ENCODE measurements at places on chromosomes 1 and 21.

DNA sequence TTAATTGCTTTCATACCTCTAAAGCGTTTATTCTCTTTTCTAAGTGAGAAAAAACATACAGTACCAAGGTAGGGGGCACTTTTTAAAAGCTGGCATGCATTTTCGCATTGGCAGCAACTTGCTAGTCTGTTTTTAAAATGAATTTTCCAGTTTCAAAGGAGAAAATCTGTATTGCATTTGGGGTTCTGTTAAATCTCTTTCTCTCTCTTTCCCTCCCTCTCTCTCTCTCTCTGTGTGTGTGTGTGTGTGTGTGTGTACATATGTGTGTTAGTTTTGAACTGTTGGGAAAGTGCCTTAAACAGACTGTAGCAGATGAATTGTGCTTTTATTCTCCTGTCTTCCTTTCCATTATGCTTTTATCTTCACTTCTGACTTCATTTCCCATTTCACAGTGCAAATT, 7.3 kb downstream of the NIBAN1 start:
- no peak for DNase-seq

DNA sequence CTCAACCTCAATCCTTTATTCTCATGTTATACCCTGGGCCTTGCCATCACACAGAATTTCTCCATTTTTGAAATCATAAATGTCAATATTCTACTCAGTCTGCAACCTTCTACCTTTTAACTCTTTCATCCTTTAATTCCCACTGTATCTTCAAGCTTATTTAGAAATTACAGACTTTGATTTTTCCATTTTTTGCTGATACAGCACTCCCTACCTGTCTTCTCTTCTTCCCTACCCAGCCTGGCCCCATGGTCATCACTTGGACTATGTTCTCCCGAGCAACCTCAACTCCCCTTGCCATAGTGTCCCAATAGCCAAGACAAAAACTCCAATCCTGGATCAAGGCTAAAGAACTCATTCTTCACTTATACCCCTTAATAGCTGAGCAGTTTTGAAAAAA, 14.6 kb downstream of the WARS2 start:
- no peak for DNase-seq

- DNase-seq: peak; percentile 73
Observed at GRCh38 chr1:24830680-24831272, 85.5 kb downstream of the CLIC4 start.

DNA sequence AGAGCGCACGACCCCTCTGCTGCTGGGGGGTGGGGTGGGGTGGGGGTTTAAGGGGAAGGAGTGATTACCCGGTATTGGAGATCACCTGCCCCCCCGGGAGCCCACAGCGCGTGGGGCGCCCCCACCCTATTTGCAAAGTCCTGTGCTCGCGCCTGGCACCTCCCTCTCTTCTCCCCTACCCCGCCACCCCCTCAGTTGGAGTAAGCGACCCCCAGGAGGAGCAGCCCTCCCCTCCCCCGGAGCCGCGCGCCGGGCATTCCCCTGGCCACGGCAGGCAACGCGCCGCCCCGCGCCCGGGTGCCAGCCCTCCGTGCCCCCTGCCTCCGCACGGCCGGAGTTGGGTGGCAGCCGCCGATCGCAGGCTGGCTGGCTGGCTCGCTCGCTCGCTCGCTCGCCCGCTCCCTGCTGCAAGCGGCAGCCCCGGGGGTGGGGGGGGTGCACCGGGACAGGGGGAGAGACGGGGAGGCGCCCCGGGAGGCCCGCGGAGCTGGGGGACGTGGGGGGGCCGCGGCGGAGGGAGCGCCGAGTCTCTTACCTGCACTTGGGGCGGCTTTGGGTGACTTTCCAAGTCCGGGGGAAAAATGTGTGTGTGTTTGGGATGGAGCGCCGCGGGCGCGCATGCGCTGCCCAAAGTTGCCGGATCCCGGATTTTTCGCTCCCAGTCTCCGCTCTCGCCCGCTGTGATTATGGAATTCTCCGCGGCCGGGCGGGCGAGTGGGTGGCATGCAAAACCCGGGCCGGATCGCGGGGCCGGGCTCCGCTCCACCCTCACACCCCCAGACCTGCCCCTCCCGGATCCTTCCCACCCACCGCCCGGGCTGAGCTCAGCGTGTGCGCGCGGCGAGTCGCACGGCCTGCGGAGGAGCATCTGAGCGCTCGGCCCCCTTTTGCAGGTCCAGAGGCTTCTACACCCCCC, at the start of gene CASZ1:
Gene CASZ1, minus strand, starts transcription at position 618 of the 916 bp plus-strand sequence. CDS start 102,757 bp downstream, outside the sequence.
- peak; percentile 88 for DNase-seq

GRCh38 chr1:231122143-231122542, 39.7 kb upstream of the TRIM67 start:
- no peak for DNase-seq

DNA sequence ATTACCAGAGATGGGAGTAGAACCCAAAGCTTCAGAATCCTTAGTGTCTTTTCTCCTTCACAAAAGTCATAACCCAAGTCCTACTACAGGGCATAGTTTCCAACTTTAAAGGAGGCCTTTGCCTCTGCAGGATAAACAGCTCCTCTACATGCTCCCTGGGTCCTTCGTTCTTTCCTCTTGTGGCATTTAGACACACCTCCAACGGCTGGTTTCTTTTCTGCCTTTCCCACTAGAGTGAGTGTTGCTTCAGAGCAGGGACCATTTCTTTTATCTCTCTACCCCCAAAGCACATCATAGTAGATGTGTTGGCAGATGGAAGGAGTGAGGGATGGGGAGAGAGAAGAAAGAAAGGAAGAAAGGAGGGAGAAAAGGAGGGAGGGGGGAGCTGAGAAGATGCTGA, 144.7 kb upstream of the SPATA6 start:
- DNase-seq: no peak

DNA sequence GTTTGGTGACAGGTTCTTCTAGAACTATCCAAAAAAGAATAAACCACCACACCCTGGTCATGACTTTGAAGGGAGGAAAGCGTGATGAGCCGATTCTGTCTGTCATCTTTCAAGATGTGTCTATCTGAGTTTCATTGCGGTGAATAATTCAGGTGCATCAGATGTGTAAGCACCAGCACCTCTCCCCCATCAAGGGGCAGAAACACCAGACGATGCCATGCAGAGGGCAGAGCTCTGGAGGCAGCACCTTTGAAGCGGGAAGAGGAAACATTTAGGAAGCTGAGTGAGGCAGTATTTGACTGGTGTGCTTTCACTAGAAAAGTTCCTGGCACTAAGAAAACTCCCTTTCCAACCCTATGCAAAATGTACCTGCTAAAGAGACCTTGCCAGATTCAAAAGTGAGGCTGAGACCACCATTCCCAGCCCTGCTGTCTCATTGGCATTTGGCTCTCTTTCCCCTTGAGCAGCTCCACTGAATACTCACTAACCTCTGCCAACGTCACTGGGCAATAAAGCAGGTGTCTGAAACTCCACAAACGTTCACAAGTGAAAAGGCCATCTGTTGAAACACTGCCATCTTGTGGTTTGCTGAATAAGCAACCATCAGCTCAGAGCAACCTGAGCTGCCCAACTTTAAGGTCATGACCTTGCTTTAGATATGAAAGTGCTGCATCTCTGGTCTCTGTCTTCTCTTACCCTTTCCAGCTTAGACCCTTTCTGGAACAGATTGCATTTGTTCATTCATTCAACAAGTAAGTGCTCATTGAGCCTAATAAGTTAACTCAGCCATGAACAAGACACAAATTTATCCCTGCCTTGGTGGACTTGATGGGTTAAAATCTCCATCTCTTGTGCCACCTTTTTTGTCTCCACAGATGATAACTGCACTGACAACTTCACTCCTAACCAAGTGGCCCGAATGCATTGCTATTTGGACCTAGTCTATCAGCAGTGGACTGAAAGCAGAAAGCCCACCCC, 228.6 kb downstream of the PAPPA2 start:
- DNase-seq: peak; percentile 31

GRCh38 chr1:151992303-151993083, 1.2 kb downstream of the S100A10 start:
- DNase-seq: peak; percentile 99

DNA sequence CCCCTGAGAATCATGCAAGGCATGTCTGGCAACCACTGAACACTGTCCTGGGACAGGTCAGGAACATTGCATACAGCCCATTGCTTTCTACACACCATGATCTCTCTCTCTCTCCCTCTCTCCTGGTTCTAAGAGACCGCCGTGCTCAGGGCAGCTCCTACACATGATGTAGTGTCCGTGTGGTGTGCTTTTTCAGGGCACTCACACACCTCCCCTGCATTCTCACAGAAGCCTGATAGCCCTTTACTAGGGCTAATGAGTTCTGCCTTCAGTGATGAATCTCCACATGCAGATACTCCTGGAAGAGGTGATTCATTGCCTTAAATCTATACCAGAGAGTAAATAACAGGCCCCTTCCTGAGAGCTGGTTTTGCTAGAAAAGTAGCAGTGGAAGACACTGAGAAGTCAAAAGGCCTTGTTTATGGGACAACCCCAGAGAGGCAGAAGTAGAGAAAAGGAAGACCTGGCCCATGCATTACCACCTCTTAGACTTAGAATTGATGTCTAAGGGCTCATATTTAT, 7.2 kb upstream of the OLFML2B start:
- DNase-seq: no peak

GRCh38 chr1:26913389-26913753, 404 bp downstream of the NR0B2 start:
- no peak for DNase-seq

DNA sequence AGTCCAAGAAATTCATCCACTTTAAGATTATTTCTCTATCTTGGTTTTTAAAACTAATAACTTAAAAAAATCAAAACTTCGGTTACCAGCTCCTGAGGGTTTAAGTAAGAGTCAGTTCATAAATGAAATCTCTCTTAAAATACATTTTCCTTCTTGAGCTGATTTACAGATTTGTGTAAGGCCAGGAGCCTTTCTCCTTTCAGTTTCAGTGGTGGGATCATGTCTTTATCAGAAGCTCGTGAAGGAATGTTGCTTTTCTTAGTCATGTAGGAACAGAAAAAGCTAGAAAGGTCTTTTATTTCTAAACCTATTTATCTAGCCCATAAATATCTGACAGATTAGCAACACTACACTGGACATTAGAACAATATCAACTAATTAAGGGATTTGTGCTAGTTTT, 390.2 kb downstream of the GPATCH2 start:
- DNase-seq: no peak

- no peak for DNase-seq
Observed at GRCh38 chr1:218863987-218864386, 309.7 kb upstream of the LYPLAL1 start.

DNA sequence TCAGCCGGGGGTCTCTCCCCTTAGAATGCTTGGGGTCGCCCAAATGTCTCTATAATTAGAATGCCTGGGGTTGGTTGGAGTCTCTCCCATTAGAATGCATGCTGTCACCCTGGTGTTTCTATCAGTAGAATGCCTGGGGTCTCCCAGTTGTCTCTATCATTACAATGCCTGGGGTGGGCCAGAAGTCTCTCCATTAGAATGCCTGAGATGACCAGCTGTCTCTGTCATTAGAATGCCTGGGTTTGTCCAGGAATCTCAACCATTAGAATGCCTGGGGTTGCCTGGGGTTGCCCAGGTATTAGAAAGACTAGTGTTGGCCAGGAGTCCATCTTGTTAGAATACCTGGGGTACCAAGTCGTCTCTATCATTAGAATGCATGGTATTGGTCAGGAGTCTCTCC, 51.6 kb downstream of the RNF187 start:
- no peak for DNase-seq

GRCh38 chr1:220594356-220594755, 66.4 kb downstream of the MARK1 start:
- DNase-seq: peak; percentile 13

GRCh38 chr1:41192456-41193178, 49.5 kb downstream of the SCMH1 start:
- no peak for DNase-seq

DNA sequence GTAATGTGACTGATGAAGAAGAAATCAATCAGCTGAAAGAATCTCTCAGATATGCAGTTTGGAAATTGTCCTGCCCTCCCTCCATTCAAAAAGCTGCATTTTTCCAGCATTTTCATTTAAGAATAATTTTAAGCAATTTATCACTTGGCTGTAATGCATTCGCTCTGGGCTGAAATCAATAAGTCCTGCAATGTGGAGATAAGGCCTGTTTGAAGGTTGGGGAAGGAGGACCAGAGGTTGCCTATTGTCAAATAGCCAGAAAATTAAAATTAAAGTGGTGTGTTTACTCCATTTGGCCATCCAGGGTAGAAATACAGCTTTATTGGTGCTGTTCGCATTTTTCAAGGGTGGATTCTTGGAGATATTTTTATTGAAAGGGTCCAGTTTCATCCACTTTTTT, 187.6 kb upstream of the NFIA start:
- no peak for DNase-seq

- DNase-seq: no peak
Observed at GRCh38 chr1:29525941-29526340, 289.6 kb downstream of the PTPRU start.

DNA sequence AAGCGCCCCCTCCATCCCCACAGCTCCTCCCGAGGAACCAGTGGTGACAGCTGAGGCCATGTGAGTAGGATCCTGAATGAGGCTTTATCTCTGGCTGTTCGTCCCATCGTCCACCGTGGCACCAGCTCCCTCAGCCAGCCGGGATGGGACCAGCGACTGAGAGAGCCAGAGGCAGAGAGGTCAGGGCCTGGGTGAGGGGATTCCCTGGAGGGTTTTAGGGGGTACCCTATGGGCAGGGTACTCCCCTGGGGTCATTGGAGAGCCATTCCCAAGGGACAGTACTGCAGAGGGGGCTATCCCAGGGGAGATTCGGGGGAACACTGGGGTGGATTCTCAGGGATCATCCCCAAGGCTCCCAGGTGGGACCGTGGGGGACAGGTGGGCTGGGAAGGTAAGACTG, 2.4 kb downstream of the TMEM125 start:
- DNase-seq: no peak

DNA sequence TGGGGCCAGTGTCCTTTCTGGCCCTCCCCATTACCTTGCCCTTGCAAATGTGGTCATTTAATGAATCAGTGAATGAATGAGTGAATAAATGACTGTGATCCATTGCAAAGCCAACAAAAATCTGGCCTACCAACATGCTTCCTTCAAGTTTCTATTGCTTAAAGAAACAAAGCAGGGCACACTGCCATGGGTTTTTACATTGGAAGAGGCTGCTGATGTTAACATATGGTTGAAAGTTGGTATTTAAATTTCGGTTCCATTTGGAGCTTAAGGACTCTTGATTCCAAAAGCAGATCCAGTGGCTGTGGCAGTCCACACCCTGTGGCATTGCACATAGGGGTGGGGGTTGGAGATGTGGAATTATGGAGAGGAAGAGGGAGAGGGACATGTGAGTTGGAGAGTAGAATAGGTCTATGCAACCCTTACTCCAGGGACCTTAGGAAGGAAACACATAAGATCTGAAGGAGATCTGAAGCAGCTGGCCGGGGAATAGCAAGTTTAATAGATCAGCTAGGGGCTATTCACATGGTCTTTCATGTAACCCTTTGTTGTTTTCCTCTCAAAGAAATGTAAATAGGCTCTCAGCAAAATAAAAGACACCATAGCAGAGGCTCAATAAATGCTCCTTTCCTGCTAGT, 7.2 kb downstream of the ABCA4 start:
- DNase-seq: no peak

GRCh38 chr1:56216218-56216617, 363.1 kb downstream of the PLPP3 start:
- DNase-seq: peak; percentile 44

DNA sequence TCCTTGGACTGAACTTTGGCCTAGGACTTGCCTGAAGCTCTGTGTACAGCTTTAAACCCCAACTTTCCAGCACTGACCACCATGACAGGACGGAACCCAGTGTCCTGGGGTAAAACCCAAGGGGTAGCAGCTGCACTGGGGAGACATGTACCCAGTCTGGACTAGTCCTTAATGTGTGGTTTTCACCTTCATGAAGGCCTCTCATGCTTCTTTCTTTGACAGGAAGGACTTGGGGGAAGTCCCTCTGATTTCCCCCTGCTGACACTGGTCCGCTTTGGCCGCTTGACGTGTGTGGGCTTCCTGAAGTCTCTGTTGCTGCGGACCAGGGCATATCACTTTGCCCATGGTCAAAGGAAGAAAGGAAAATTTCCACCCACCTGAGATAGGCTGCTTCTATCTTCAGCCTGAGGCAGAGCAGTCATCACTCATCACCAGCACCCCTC, 66.3 kb upstream of the PRDX6 start:
- DNase-seq: no peak

Data from EL (cell line).